ENCODE measurements at places on chromosomes 16 and 17.

DNA sequence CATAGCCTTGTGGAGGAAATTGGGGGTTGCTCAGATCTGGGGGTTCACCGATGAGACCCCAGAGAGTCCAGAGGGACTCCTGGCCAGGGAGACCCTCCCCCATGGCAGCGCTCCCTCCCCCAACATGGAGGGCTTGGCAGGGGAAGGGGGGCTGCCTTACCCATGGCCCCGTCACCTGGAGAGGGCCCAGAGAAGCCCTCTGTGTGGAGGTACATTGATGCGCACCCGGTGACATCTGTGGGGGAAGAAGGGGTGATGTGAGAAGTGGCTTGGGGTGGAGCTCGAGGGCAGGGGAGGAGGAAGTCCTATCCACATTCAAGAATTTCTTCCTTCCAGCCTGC is 16.2 kb downstream of the ETV4 start:
- DNase-seq = no peak

DNA sequence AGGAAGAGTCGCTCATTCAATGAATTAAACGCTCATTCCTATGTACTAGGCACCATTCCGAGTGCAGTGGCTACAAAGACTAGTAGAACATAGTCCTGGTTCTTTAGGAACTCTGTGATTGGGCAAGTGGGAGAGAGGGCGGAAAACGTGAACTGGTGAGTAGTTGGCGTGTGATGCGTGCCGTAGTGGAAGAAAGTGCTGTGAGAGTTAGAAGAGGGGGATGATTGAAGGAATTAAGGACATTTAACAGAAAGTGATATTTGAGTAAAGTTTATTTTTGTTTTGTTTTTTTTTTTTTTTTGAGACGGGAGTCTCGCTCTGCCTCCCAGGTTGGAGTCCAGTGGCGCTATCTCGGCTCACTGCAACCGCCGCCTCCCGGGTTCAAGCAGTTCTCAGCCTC is 7.9 kb upstream of the SLFN14 start:
- peak; percentile 51 for DNase-seq

DNA sequence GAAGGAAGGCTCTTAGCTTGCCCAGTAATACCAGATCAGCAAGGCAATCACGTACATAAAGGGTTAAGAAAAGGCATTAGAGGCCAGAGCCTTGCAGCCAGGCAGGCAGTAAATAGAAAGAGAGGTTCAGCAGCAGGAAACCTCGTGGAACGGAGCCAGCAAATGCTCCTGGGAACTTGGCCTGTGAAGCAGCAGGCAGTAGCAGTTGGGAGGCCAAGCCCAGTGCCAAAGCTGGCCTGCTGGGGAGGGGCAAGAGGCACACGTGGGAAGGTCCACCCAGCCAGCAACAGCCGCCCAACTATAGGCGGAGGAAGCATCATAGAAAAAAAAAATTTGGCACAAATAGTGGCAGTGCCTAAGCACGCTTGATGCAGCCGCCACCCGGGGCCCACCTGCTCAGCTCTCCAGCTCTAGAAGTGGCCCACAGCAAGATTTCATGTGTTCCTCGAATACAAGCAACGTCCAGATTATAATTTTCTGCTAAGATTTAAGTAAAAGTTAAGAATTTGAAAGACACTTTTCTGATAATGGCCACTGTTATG is 2339.5 kb downstream of the TP53TG3F start:
- DNase-seq = no peak

- DNase-seq = peak; percentile 67
Measured at GRCh38 chr17:49217651-49218413, 7.3 kb downstream of the ABI3 start.

DNA sequence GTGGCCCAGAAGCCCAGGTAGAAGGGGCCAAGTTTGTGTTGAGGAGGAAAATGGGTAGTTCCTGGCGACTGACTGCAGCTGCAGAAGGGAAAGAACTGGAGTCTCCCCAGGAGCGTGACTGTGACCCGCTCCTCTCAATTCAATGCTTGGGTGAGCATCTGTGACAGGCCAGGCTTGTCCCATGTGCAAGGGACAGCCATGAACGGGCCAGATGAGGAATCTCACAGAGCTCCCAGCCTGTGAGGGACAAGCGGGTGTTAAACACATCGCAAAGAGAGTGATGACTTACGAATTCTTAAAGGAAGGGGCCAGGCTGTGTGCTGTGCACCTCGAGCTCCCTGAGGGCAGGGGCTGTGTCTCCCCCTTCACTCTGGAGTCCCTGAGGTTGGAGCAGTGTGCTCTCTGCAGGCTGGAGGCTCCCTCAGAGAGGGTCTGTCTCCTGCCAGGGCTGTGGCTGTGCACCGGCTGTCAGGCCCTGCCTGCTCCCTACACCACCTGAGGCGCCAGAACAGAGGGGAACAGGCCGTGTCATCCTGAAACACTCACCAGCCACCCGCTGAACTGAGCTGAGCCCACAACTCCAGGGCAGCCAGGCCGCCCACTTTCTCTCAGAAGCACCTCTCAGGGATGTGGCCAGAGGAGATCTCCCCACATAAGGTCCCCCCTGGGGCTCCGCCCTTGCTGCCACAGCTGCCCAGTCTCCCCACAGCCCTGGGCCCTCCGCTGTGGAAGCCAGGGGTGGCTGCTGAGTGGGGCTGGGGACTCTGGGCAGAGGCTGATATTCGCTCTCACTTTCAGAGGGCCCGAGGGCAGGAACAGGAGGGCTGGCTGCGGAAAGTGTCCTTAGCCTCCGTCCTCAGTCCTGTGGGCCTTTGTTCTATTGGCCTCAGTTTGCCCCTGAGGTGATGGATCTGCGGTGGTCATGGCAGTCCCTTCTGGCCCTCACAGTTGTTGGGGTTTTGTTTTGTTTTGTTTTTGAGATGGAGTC is 25.7 kb upstream of the NXPH3 start:
- no peak for DNase-seq

DNA sequence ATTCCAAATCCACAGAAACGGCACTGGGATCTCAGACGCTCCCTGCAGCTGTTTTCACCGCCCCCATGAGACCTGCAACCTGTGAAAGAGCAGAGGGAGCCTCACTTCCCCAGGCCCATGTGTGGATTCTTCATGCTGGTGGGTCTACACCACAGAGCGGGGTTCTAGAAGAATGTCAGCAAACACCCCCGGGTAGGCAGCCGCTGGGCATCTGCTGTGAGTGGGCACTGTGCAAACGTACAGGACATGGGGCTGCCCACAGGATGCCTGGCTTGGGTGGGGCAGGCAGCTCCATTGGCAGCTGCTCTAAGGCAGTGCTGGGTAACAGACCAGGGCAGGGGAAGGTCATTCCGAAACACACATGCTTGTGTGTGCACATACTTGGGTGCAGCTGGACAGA is 174.9 kb downstream of the RBFOX3 start:
- DNase-seq = no peak

DNA sequence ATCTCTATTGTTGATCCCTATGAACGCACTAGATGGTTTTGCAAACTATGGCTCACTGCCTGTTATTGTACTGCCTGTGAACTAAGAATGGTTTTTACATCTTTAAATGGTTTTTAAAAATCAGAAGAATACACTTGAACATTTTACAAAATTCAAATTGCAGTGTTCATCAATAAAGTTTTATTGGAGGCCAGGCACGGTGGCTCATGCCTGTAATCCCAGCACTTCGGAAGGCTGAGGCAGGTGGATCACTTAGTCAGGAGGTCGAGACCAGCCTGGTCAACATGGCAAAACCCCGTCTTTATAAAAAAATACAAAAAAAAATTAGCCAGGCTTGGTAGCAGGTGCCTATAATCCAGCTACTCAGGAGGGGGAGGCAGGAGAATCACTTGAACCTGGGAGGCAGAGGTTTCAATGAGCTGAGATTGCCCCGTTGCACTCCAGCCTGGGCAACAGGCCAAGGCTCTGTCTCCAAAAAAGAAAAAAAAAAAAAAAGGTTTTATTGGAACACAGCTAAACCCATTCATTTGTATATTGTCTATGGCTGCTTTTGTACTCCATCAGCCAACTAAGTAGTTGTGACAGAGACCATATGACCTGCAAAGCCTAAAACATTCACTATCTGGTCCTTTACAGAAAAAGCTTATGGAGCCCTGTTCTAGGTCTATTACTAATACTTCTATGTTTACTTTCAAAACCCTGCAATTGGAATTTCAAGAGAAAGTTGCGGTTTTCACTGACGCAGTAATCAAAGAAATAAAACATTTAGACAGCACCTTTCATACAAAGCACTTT is 18.9 kb downstream of the IKZF3 start:
- no peak for DNase-seq
